ENCODE measurements at places on chromosomes 3 and 15.

GRCh38 chr3:30945291-30945690, 50.8 kb upstream of the GADL1 start:
- DNase-seq, result no peak

GRCh38 chr3:32471246-32471645, 31.4 kb downstream of the CMTM6 start:
- DNase-seq, result no peak

DNA sequence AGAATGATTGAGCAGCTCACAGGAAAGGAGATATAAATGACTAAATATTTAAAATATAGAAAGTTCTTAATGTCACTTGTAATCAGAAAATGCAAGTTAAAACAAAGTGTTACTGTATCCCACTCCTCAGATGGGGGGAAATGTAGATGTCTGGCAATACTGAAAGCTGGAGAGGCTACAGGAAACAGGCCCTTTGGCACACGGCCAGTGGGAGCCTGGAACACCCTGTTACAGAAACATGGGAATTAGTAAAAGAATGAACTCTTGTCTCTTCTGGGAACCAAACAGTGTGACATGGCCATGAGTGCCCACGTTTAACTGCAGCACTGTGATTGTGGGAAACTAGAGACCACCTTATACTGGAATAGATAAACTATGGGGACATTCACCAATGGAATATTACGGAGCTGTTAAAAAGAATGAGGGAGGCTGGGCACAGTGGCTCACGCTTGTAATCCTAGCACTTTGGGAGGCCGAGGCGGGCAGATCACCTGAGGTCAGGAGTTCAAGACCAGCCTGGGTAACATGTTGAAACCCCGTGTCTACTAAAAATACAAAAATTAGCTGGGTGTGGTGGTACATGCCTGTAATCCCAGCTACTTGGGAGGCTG, 50.2 kb downstream of the CDCP1 start:
- DNase-seq, result no peak

GRCh38 chr3:129553719-129554118, 10.7 kb downstream of the H1-8 start:
- DNase-seq, result no peak

DNA sequence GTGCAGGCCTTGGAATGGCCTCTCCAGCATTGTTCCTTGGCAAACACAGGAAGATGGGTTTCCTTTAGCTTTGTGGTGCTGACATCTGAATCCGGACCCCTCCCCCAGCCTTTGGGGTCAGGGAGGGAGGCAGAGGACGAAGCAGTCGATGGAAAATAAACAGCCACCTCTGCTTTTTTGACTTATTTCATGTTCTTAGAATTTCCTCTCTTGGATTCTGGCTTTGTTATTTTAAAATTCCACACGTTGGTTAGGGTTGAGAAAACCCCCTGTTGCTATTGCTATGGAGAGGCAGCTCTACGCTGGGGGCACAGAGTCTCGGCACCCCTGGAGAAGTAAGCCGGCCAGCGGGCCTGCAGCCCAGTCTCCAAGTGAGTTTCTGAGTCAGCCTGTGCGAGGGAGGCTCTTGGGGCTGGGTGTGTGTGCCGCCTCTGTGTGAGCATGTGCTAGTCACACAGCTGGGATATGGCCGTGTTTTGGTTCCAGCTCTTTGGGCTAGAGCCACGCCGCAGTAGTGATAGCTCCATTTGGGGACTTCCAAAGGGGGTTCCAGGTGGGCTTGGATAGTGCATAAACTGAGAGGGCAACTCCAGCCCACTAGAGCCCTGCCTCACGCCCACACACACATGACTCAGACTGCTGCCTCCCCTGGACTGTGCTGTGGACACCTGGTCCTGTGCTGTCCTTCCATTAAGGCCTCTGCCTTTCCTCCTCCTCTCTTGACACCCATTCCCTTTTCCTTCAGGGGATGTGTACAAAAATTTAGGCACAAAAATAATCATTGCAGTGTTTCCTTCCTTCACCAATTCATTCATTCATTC, 58.8 kb downstream of the AMOTL2 start:
- DNase-seq, result no peak

DNA sequence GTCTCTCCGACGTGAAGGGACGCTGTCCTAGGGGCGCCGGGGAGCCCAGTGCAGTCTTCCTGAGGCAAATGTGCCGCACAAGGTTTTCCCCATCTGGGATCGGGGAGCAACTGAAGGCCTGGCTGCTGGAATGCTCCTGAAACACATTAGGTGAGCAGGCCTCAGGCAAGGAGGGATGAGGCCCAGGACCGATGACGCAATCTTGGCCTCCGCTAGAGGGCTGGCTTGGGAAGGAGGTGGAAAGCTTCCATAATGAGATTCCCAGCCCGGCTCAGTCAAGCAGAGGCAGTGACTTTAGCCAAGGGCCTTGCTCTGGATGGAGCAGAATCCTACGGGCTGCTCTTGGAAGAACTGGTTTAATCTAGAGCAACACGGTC, 50.8 kb downstream of the CPN2 start:
- peak; percentile 84 for DNase-seq

DNA sequence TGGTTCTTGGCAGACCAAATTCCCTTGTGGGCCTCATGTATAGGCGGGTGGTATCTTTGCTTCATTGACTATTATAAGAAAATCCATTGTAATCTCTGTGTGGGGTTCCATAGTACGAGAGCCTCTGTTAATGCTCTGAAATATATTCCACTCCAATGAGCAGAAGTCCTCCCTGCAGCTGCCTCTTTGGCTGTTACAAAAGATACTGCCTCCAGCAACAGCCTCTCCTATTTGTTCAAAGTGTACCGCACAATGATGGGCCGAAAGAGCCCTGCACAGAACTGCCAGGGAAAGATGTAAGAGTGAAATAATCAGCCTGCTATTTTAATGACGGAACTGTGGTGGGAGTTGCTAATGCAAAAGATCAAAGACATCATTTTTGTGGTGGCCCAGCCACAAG, 48.9 kb downstream of the GRK7 start:
- DNase-seq, result no peak

- no peak for DNase-seq
These were observed 57.5 kb upstream of the LMOD3 start for GRCh38 chr3:69179740-69180372.

DNA sequence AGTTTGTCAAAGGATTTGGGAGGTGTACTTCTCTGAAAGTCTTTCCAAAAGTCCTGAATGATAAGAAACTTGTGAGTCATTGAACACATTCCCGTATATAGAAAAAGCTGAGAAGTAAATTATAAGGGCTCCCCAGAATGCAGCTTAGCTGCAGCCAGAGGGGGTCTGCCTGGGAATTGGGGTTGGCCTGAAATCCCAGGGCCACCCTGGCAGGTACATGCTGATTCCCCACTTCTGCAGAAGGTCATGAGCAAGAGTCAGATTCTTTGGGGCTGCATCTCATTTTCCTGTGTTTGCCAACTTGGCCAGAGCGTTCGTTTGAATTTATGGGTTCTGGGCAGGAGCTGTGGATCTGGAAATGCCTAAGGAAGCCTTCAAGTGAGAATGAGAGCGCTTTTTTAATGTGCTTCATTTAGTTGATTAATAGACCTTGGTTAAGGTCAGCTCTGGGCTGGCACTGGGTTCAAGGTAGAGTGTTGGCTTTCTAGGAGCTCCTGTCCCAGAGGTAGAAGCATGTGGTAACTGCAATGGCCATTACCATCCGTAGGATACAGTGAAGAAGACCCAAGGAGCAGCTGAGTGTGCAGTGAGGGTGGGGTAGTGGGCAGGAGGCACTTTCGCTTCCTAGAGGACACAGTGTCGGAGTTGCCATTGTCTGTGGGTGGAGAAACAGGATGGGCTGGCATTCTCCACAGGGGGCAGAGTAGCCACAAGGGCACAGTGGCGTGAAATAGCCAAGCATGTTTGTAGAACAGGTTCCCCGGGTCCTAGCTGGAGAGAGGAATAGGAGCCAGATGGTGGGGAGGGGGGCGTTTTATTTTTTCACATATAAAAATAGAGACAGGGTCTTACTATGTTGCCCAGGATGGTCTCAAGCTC, 3.2 kb downstream of the SLC6A6 start:
- DNase-seq, result no peak

GRCh38 chr3:33883538-33883950, 85.1 kb downstream of the PDCD6IP start:
- no peak for DNase-seq

DNA sequence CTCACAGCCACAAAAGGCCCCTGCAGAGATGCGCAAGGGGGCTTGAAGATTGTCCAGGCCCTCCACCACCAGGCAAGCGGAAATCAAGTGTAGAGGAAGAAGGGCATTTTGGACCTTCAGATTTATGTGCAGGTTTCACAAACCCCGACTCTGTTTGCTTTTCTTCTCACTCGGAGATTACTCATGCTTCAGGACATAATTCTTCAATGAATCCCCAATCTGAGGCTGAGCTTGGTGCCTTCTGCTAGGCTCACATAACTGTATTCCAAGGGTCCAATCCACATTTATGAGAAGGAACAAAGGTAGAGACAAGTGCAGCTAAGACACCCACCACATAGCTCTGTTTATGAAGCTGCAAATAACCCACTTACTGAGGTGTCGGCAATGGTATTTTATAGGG, 50.6 kb upstream of the NMNAT3 start:
- DNase-seq, result no peak

Measured in left lobe of liver (tissue), 2 donors.